ENCODE measurements at places on chromosomes 7 and 10. TPM values are rescaled to one million over a fixed set of nuclear protein-coding genes. Genes with fewer than 3 reads are reported as not detected.

Gene IKZF1
- total RNA-seq, result 226 TPM

GRCh38 chr7:930975-931758 lies 23.3 kb downstream of the ADAP1 start:
- no peak for DNase-seq

- DNase-seq, result no peak
These were observed 53.6 kb upstream of the DYNC1I1 start for GRCh38 chr7:95718577-95719410.

Gene GLI3
- 0.44 TPM for total RNA-seq

- DNase-seq, result no peak
These were observed 14.5 kb downstream of the LIMK1 start for GRCh38 chr7:74097937-74098614.

Gene NYAP1
- total RNA-seq, result 0.13 TPM

DNA sequence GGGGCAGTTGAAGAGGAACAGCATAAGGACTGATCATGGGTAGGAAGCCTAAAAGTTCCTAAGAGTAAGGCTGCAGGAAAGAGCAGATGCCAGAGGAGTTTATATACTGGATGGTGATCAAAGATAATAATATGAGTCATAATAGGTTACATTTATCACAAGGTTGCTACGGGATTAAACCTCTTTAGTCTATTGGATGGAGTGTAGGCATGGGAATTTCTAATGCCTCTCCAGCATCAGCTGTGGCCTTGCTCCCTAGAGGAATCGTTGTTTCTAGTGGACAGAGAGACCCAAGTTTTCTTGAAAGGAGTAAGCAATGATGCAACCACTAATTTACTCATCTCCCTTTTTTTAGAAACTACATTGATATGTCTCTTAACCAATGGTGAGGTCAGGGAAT lies 213.4 kb downstream of the GPR37 start:
- no peak for DNase-seq

Data from CD8-positive, alpha-beta memory T cell (primary cell).